Activated CD8-positive, alpha-beta memory T cell treated with anti-CD3 and anti-CD28 coated beads, Interleukin-2, amount 50 U/mL, for 4 hours (primary cell): ENCODE measurements at places on chromosomes 6 and 20.

DNA sequence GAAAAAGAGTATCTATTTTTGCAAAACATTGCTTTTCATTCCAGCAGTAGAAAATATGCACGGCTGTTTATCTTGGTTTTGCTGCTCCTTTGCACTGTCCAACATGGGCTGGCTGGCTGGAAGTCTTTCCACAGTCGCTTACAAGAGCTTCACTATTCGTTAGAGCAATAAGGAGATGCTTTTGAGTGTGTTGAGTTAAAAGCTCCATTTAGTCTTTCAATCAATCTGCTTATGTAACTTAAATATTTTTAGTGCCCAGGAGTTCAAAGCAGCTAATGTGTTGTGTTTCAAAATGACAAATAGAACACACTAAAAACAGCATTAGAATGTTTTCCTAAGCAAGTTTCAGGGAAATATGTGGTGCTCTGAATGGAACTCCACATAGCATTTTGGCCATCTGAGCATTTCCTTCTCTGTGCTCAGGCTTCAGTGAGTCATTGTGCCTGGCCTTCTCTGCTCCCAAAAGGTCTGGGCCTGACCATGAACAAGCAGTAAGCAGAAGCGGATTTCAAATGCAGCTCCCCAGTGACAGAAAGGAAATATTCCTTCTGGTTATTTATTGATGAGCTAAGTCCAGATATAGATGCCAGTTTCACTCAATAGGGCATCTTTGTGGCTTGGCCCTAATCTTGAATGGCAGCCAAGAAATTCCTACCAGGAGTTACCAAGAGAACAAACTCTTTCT lies 580.3 kb downstream of the TENT5A start:
- DNase-seq, result no peak

- no peak for DNase-seq
Measured at GRCh38 chr20:50274570-50275430, 84.2 kb downstream of the CEBPB start.

GRCh38 chr20:36010825-36011224 lies 42.4 kb downstream of the CNBD2 start:
- DNase-seq, result no peak

DNA sequence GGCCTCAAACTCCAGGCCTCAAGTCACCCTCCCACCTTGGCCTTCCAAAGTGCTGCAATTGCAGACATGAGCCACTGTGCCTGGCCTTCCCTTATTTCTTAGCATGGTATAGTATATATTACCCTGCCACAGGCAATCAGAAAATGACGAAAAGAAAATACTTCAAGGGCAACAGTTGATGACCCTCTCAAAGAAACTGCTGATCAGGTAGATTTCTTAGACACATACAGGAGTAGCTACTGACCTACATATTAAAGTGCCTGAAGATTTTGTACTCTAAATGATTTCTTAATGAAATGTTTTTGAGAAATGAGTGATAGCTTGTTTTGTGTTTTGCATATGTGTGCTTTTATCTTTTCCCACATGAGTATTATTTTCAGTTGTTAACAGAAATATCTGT lies 4.6 kb downstream of the SLC35F1 start:
- no peak for DNase-seq

- no peak for DNase-seq
Measured at GRCh38 chr6:50717734-50718457, 4.6 kb downstream of the TFAP2D start.

DNA sequence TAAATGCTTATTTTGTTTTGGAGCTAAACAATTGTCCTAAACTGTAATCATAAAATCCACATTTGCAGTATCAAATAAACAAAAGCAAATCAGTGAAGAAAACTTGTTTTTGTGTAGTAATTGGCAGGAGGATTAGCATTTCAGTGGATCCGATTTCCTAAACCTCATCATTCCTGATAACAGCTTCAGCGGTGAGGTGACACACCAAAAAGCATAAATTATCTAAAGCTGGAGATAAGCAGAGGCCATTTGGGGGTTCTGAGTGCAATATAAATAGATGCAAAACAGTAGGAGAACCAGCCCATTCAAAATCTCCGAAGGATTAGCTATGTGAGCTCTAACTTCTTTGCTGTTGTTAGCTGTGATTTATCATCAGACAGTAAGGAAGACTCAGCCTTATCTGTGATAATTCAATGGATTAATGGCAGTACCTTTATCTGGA lies 235.8 kb downstream of the EPHA7 start:
- DNase-seq, result no peak

GRCh38 chr6:121652726-121653623 lies 217.5 kb downstream of the GJA1 start:
- no peak for DNase-seq

GRCh38 chr6:37741757-37742400 lies 44.2 kb upstream of the MDGA1 start:
- no peak for DNase-seq

- no peak for DNase-seq
Measured at GRCh38 chr6:119129968-119130484, 51.6 kb upstream of the FAM184A start.

- DNase-seq, result no peak
Measured at GRCh38 chr6:74249658-74250057, 553.7 kb downstream of the CD109 start.

DNA sequence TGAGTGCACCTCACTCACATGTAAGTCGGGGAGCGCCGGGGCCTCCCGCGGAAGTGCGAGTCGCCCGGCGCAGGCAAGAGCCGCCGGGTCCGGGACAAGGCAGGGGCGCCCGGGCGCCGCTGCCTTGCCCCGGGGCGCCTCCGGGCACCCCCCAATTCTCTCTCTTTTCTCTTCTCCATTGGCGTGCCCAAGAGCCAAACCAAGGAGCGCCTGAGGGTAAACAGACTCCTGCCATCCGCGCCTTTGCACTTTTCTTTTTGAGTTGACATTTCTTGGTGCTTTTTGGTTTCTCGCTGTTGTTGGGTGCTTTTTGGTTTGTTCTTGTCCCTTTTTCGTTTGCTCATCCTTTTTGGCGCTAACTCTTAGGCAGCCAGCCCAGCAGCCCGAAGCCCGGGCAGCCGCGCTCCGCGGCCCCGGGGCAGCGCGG lies 36.8 kb downstream of the GNAS start:
- DNase-seq, result no peak

- DNase-seq, result peak; percentile 43
Measured at GRCh38 chr6:99330159-99330558, 19.3 kb downstream of the FAXC start.

DNA sequence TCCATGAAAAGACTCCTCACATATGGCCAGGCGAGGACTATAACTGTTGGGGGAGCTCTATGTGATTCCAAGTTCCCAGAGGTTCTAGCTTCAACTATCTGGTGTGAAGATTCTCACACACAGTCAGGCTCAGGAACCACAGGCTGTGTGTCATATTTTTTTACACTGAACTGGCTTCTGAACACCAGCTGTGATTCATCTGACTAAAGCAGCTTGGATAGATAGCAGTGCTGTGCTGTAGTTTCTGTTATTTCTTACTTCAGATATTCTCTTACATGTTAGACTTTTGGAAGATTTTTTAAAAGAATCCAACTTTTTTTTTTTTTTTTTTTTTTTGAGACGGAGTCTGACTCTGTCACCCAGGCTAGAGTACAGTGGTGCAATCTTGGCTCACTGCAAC lies 140.7 kb upstream of the MCHR2 start:
- no peak for DNase-seq

GRCh38 chr6:137497721-137498463 lies 3.7 kb upstream of the OLIG3 start:
- DNase-seq, result peak; percentile 24

- no peak for DNase-seq
Measured at GRCh38 chr20:49914310-49915117, 815 bp downstream of the SPATA2 start.

- DNase-seq, result no peak
Measured at GRCh38 chr20:41669708-41670263, 51.6 kb upstream of the CHD6 start.

DNA sequence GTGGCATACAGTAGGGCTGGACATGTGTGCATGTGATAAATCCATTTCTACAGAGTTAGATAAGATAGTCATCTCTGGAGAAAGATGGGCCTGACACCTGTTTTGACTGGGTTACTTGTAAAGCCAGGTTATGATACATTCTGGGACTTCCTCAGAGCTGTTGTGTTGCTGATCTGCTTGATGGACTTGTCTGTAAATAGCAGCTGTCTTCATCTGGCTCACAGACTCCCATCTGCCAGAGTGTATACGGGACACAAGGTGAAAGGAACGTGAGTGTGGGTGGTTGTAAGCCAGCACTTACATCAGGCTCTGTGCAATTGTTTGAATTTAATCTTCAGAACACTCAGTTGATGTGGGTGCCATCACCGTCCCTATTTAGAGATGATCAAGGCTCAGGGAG lies 49.8 kb downstream of the ZDHHC14 start:
- DNase-seq, result no peak

DNA sequence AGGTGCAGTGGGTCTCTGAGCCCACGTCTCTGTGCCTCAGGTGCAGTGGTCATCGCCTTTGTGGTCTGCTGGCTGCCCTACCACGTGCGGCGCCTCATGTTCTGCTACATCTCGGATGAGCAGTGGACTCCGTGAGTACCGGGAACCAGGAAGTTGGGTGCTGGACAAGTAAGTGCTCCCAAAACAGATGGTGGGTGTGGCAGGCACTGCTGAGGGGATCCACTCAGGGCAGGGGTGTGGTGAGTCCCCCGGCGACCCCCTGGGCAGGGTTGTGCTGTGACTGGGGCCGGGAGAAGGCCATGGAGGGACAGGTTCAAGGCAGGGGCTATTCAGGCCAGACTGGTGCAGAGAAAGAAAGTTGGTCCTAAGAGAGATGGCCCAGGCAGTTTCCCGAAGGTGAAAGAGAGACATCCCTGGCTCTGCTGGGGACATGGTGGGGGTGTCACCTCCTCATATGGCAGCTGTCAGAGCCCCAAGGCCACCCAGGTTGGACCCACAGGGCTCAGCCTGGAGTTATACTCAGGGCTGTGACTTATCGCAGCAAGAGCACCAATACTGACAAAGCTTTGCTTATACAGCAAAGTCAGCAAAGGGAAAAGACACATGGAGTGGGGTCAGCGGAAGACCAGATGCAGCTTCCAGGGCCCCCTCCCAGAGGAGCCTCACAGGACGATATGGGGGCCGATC lies 37.9 kb upstream of the MRGBP start:
- DNase-seq, result no peak

GRCh38 chr20:22604815-22605214 lies 20.4 kb upstream of the FOXA2 start:
- no peak for DNase-seq

GRCh38 chr20:37273988-37274387 lies 12.4 kb upstream of the GHRH start:
- no peak for DNase-seq

DNA sequence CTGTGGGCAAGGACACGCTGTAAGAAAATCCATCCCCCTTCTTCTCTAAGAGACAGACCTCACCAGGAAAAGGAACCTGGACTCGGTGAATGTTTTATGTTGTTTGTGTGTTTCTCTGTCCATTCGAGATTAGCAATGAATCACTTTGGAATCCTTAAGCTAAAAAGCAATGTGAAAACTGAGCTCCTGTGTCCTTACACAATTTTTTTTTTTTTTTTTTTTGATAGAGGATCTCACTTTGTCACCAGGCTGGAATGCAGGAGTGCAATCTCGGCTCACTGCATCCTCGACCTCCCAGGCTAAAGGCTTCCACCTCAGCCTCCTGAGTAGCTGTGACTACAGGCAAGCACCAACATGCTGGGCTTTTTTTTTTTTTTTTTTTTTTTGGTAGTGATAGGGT lies 32.1 kb downstream of the BFSP1 start:
- no peak for DNase-seq

GRCh38 chr6:25490018-25490801 lies 161.8 kb upstream of the SCGN start:
- peak; percentile 63 for DNase-seq

GRCh38 chr20:53623454-53624211 lies 30.0 kb upstream of the ZNF217 start:
- DNase-seq, result peak; percentile 23

DNA sequence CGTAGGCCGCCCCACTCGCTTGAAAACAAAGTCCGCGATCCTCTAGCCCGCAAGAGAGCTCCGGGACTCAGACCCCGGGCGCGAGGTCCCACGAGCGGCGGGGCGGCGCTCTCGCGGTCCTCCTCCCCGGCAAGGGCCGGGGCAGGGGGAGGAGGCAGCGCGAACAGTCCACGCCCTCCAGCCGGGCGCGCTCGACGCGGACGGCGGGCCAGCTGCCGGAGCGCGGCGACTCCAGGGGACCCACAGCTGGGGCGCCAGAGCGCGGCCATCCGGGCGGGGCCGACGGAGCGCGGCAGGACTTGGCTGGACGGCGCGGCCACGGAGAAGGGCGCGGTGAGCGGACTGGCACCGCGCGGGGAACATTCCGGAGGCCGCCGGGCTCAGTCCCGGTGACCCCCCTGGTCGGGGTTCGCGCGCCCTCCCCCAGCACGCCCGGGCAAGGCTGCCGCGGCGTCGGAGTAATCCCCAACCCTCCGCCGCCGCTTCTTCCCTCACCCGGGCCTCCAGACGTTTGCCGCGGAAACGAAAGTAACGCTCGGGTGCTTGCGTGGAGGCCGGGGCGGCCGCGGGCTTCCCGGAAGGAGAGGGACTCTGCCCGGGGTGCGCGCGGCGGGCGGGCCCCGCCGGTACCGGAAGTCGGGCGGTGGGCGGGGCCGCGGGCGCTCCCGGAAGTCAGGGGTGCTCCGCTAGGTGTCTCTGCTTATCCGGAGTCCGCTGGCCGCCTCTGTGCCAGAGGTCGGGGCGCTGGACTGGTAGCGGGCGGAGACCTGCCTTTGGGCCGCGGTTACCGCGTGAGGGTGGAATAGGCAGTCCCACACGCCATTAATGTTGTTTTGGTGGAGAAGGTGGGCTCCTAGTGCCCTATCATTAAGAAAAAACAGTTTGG lies at the start of gene RIPK1:
Gene RIPK1 (plus strand): TSS at position 166 of the 886 bp plus-strand sequence. CDS start 8,330 bp downstream, outside the sequence.
- peak; percentile 94 for DNase-seq

DNA sequence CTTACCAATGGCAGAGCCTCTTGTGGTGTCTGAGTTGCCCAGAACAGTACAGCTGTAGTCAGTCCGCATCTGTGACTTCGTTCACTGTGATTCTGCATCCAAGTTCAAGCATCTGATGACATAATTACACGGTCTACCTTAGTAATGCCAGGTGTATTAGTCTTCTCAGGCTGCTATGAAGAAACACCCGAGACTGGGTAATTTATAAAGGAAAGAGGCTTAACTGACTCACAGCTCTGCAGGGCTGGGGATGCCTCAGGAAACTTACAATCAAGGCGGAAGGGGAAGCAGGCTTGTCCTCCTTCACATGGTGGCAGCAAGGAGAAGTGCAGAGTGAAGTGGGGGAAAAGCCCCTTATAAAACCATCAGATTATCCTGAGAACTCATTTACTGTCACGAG lies 163.9 kb upstream of the SULF2 start:
- DNase-seq, result no peak

DNA sequence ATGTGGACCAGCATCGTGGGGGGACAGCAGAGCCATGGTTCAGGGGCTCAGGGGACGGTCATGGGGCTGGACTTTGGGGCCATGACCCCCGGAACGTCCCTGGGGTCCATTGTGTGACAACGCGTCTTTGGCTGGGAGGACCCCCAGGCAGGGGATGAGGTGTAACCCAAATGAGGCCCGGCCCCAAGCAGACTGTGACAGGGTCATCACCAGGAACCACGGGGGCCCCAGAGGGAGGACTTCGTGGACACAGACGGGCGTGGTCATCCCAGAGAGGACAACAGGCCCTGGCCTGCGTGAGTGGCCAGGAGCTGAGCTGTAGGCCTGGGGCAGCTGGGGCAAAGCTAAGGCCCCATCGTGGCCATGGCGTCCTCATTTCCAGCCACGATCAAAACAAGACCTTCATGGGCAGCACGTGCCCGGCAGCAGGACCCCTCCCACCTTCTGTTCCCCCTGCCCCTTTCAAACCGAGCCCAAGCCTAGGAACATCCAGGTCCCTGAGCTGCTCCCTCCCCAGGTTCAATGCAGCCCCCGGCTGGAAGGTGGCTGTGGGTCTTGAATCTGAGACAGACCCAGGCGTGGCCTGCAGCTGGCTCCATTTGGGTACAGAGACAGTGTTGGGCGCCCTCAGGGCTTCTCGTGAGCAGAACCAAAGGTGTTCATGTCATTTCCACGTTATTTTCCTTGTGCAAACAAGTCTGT lies 187.8 kb downstream of the TAF4 start:
- no peak for DNase-seq
